ENCODE measurements at places on chromosomes 3 and 15.

DNA sequence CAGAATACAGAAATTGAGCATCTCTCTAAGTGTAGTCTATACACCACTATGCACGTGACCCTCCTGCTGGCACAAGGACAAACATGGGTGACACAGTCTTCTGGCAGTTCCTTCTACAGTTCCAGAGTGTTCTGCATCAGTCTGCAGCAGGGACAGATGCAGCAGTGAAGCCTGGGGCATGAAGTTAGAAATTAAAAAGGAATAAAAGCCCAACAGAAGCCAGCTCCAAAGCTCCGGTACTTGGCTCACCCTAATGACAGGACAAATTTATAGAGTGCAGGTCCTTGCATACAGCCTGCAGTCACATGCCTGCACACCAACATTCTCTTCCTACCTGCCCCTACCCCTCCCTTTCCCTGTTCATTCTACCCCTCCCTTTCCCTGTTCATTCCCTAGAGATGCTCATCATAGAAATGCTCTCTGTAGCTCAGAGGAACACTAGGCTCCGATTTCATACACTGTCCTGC lies 15.0 kb downstream of the UACA start:
- DNase-seq, result peak; percentile 51

DNA sequence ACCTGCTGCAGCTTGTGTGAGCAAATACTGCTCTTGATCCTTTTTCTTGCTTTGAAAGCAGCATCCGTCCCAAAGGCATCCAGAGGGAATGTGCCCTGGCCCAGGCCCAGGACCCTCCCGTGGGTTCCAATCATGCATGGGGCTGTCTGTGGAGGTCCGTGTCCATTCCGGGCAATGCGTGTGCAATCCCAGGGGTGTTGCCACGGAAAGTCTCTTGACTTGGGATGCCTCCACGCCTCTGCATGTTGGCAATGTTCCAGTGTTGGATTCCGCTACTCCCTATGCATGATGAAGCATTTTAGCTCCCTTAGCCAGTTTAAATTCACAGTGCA lies 105.7 kb downstream of the SNRPN start:
- DNase-seq, result no peak

DNA sequence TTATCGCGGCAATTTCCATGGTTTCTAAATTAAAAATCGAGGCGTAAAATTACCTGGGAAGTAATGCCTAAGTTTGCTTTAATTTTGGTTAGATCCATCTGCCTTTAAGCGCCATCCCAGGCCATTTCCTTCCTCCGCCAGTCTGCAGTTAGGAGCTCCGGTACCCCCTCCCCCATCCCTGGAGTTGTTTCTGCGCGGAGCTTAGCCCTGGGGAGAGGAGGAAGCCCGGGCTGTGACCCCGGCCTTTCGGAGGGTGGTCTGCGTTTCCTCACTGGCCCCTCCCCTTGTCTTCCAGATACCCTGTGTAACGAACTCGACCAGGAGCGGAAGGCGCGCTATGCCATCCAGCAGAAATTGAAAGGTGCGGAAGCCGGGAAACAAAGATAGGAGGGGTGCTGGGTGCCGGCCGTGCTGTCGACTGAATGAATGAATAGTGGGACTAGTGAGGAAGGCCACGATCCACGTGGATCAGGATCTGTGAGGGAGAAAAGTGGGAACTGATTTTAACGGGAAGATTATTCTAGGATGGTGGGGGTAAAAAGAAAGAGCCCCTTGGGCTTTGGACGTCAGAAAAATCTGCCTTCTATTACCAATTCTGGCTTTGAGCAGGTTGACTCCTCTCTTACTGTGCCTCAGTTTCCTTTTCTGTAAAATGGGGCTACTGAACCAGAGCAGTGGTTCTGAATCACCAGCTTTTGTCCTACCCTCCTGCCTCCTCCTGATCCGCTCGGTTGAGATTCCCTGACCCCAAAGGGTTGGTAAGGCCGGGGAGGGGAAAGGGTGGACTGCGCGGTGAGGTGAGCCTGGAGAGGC lies 6.7 kb downstream of the RNU6-1 start:
- no peak for DNase-seq

DNA sequence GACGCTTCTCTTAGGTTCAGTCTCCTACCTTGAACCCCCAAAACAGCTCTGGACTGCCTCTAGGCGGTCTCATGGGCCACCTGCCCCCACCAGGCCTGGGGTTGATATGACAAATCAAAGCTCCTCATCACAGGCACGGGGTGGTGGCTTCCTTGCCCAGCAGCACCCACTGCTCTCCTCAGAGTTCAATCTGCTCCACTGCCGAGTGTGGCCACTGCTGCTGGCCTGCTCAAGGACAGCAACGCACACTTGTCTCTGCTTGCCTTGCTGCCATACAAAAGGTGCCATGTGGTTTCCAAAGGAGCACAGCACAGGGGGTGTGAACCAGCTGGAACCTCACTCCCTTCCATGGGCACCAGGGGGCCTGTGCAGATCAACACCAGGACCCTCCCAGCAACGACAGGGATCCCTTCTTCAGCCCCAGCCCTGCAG lies 10.2 kb downstream of the KBTBD13 start:
- DNase-seq, result no peak

- no peak for DNase-seq
These were observed 446.4 kb upstream of the CFAP20DC start for GRCh38 chr3:59496250-59496649.

DNA sequence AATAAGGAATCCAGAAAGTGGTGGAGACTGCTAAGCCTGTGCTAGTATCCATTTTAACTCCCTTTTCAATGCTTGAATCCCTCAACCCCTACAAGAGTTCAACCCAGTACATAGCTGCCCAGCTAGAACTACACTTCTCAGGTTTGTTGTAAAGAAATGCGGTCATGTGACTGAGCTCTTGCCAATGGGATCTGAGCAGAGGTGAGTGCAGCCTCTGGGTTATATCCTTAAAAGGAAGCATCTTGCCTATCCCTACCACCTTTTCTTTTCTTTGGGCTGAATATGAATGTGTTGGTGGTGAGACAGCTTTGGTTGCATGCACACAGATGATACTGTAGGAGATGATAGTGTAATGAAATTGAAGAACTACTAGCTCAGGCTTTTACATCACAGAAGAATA lies 139.7 kb downstream of the CADPS start:
- no peak for DNase-seq

GRCh38 chr15:29092376-29093064 lies 177.1 kb downstream of the NSMCE3 start:
- DNase-seq, result no peak

GRCh38 chr3:50671331-50671730 lies 3.4 kb upstream of the DOCK3 start:
- DNase-seq, result peak; percentile 84

GRCh38 chr3:187518616-187519015 lies 150.4 kb downstream of the RTP4 start:
- no peak for DNase-seq

DNA sequence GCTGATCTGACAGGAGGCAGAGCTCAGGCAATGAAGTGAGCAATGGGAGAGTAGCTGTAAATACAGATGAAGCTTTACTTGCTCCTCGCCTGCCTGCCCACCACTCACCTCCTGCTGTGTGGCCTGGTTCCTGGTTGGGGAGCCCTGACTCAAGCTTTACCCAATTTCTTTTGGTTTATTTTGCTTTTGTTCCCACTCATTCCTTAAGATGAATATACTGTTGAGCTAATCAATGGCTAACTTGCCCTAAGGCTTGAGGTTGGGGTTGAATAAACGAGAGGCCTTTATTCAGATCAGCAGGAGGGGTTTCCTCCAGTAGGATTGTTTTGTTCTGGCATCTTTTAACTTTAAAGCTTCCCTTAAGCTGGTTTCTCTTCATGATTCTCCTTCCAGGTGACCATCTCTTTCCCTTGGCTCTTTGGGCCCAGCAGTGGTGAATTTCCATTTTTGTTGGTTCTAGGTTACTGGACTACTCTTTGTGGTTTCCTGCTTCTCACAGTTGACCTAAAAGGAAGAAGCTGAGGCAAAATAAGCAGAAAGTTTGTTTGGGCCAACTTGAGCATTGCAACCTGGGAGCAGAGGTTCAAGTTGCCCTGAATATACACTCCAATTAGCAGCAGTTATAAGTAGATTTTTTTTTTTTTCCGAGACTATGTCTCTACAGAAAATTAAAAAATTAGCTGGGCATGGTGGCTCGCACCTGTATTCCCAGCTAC lies 44.4 kb downstream of the STARD9 start:
- DNase-seq, result no peak

DNA sequence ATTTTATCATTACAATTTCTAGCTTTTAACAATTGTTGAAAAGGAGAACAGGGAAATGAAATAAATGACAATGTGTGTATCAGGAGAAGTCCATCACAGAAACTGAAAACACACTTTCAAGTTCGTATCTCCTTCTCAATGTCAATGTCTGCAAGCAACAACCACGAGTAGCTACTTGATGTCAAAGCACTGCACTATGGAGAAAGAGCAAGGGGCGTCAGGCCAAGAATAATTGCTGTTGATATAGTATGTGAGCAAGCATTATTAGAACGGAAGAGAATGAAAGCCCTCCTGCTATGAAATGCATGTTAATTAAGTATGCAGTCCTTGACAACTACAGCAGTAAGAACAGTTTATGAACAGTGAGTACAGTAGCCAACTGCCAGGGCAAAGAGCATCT lies 1250.1 kb downstream of the ZPLD1 start:
- no peak for DNase-seq
